ENCODE measurements at places on chromosomes 12 and 14.
A peak's percentile ranks its signal among the peaks of the same experiment; 100 is the strongest.

GRCh38 chr14:105147671-105148603 lies 20.6 kb downstream of the JAG2 start:
- no peak for DNase-seq

- no peak for DNase-seq
These were observed 24.7 kb upstream of the DYNC1H1 start for GRCh38 chr14:101939646-101940170.

DNA sequence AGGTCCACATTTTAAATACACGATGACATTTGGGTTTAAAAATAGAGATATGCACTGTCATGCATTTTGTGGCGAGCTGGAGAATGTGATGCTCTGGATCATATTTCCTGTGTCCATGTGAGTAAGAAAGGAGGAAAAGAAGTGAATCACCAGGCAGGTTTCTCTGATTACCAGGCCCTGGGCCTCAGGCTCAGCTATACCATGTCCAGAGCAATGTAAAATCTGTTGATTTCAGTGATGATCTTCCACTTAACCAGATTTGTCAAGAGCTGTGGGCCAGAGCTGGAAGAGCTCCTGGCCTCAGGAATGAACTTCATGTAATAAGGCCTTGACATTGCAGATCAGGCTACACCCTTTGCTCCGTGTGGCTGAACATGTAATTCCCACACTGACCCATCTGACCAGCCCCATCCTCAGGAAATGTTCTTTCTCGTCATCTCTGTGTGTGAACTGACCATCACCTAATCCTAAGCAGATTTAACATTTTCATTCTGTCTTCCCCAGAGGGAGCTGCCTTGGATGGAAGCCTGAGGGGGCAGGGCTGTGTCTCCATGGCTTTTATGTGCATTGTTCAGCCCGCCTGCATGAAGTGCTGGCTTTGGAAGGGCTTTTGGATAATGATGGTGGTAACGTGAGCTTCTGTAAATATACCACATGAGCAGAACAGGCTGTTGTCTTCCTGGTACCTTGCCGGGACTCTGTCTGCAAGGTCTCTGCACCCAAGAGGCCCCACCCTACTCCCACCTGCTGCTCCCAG lies 54.5 kb downstream of the CRACR2A start:
- DNase-seq: no peak

GRCh38 chr14:32449648-32450047 lies 120.5 kb downstream of the AKAP6 start:
- DNase-seq: no peak

DNA sequence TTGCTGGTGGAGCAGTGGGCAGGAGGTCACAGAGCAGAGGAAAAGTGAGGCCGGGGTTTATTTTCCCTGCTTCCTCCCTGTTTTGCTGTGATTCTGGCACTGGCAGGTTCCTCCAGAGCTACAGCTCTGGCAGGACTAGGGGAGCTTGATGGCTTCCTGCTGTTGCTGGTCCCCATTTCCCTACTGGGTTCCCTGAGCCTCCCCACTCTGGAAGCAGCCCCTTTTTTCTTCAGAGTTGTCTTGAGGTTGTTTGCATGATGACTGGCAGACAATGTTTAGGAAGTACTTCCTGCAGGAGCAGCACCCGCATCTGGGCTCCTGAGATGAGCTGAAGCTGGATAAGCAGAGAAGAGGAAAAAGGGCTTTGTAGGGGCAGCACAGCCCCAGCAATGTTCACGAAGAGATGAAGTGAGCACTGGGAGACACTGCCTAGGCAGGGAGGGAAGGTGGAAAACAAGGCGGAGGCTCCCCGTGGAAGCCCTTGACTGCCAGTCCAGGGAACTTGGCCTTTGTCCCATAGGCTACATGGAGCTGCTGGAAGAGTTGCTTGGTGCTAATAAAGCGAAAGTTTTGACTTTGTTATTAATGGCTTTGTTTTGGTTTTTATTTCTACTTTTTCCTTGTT lies 126.9 kb downstream of the SLC38A6 start:
- DNase-seq: no peak

DNA sequence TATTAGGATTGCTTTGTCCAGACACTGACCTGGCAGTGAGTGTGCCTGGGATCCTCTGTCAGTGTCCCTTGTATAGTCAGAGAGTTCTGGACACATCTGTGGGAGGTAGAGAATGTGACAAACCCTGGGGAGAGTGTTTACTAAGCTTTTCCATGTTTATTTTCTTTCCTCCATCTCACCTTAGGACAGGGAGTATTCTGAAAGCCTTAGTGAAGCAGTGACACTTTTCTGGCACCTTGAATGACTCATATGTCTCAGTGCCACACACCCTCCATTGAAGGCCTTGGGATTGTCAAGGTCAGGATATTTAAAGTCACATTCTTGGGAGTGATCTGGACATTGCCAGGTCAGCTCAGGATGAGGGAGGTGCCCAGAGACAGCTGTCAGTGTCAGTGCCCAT lies 34.9 kb upstream of the CTDSP2 start:
- no peak for DNase-seq

DNA sequence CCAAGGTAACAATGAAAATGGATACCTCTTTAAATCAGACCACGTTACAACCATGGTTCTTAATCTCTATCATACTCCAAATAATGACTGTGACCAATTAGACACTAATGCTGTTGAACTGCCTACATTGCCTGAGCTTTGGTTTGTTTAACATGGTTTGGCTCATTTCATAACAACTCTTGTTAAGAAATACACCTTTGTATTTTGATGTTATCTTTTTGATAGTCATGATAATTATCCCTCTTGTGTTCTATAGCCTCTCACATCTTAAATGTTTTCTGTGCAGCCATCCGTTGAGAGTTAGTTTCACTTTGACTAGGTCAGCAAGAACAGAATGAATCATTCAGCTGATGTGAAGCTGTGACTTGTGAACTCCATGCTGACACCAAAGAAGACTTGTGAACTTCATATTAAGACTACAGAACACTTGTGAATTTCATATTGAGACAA lies 75.5 kb upstream of the RERGL start:
- DNase-seq: no peak

DNA sequence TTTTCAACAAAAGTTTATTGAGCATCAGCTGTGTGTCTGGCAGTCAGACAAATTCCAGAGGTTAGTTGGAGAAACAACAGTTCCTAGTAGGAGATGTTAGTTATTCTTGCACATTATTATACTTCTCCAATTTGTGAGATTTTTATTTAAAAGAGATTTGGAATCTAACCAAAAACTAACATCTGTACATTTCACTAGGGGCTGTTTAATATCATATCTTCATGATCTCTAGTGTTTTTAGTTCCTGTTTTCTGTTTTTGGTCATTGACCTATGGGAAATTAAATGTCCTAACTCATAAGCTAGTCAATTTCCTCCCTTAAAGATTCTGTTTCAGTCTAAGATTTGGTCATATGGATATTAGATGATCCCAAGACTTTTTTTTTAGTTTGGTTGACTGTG lies 34.1 kb upstream of the KLHDC2 start:
- DNase-seq: no peak

DNA sequence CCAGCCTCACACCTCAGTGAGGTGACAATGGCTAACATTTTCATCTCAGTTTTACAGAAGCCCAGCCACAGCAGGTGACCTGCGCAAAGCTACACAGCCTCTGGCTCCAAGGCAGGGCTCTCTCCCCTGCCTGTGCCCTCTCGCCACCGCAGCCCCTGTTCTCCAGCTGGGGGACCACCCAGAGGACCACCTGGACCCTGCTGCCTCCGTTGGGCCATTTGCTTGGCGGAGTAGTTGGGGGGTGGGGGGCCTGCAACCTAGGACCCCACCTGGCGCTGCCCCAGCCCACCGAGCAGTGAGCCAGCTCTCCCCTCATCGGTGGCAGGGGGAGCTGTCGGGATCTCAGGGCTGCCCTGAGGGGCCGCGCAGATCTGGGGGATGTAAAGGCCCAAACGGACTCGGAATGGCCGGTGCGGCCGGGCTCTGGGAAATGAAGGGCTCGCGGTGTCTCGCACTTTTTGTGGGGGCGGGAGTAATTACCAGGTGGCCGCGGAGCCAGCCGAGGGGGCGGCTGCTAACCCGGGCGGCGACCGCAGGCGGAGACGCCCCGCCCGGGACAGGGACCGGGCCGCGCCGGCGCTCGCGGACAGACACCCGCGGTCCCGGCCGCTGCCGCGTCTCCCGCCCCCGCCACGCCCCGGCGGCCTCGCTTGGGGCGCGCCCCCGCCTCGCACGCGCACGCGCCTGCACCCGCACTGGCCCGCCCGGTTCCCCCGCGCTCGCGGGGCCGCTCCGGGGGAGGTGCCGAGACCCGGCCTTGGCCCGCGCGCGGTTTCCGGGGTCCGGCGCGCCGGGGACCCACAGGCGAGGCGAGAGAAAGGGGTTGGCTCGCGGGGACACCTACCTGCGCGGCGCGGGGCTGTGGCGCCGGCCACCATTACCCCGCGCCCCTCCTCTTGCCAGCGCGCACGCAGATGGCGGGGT lies 8.6 kb upstream of the GPR68 start:
- DNase-seq: no peak

GRCh38 chr12:2113119-2113912 lies 60.5 kb downstream of the CACNA1C start:
- DNase-seq: no peak

DNA sequence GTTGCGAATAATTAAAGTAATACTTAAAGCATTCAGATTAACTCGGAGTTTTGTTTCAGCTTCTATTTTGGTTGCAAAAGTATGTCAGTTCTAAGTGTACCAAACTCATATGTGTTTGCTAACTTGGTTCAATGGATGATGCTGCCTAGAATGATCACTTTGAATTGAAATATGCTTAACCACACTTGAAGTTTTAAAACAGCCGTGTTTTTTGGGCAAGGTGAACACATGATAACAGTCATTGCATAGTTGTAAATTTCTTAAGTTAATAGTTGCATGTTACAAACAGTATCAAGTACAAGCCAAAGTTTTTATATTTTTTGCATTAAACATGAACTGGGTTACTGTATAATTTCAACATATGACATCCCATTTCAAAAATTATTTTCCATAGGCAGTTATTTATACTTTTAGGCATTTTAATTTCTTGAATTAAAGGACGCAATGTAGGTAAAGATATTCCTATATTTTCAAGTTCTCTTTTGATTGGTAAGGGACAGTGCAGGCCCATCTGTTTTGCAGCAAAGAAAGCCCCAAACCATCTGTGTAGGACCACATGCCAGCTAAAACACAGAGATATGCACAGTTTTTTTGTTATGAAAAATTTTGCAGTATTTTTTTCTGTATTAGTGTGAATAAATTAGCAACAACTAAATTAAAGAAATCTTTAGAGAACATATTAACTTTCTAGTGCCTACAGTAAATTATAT lies 575.5 kb downstream of the PRKD1 start:
- no peak for DNase-seq

- no peak for DNase-seq
These were observed 3.3 kb downstream of the HHIPL1 start for GRCh38 chr14:99648027-99648784.

DNA sequence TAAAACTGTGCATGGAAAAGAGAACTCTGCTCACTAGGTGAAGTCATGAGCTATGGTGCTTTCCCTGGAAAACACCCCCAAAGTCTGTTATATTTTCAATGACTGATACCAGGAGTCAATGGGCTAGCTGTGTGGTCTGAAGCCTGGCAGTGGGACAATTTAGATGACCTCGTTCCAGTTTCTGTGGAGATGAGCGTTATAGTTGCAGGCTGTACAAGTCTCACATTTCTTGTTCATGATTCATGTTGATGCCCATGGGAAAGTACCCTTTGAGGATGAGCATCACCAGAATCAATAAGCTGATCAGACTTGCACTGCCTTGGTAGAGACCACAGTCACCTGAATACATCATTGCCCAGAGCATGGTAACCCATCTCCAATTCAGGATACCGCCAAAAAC lies 70.7 kb downstream of the NOVA1 start:
- no peak for DNase-seq

DNA sequence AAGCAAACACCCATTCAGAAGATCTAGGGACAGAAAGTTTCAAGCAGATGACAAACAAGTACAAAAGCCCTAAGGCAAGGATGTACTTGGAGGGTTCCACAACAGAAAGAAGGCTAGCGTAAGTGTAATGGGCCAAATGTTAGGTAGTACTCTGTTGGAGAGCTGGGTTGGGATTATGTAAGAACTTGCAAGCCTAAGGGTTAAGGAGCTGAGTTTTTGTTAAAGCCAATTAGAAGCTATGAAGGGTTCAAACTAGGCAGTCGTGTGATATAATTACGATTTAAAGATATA lies 41.4 kb downstream of the HECTD1 start:
- DNase-seq: no peak

- no peak for DNase-seq
These were observed 71.5 kb upstream of the DAAM1 start for GRCh38 chr14:59116984-59117415.

- no peak for DNase-seq
These were observed 839.9 kb upstream of the MGAT4C start for GRCh38 chr12:87096082-87096585.

GRCh38 chr12:43022838-43023237 lies 433.3 kb upstream of the PRICKLE1 start:
- DNase-seq: no peak

DNA sequence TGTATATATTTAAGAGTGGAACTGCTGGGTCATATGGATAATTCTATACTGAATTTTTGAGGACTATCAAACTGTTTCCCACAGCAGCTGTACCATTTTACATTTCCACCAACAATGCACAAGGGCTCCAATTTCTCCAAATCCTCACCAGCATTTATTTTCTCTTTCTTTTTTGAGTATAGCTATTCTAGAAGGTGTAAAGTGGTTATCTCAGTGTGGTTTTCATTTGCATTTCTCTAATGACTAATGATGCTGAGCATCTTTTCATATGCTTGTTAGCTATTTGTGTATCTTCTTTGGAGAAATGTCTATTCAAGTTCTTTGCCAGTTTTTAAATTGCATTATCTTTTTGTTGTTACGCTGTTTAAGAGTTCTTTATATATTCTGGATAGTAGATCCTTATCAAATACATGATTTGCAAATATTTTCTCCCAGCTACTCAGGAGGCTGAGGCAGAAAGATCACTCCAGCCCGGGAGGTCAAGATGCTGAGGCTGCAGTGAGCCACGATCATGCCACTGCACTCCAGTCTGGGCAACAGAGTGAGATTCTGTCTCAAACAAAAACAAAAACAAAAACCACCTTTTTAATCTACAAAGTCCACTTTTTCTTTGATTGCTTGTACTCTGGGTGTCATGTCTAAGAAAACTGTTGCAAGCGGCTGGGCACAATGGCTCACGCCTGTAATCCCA lies 32.8 kb downstream of the GTF2A1 start:
- no peak for DNase-seq

- no peak for DNase-seq
These were observed 30.9 kb upstream of the ANKRD9 start for GRCh38 chr14:102540315-102541028.

DNA sequence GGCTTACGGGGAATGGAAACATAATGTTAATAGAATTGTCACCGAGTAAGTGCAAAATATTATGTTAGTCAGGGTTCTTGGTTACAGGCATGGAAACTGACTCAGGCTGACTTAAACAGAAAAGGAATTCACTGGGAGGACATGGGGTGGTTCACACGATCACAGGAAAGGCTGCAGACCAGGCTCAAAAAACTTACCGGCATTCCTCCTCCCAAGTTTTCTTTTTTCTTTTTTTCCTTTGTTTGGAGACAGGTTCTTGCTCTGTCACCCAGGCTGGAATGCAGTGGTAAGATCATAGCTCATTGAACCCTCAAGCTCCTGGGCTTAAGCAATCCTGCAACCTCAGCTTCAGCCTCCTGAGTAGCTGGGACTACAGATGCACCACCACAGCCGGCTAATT lies 11.9 kb upstream of the UBE2N start:
- no peak for DNase-seq

- peak; percentile 73 for DNase-seq
These were observed 413.7 kb downstream of the PCNX1 start for GRCh38 chr14:71320734-71321573.

- DNase-seq: no peak
These were observed 233.4 kb downstream of the IPO8 start for GRCh38 chr12:30462249-30462648.

- peak; percentile 68 for DNase-seq
These were observed 56.0 kb upstream of the HECTD1 start for GRCh38 chr14:31263485-31264133.

All from adrenal gland (tissue), 19 donors.